ENCODE measurements at places on chromosomes 16 and 17.

- DNase-seq = no peak
Measured at GRCh38 chr16:67461600-67462278, 19.2 kb downstream of the ATP6V0D1 start.

DNA sequence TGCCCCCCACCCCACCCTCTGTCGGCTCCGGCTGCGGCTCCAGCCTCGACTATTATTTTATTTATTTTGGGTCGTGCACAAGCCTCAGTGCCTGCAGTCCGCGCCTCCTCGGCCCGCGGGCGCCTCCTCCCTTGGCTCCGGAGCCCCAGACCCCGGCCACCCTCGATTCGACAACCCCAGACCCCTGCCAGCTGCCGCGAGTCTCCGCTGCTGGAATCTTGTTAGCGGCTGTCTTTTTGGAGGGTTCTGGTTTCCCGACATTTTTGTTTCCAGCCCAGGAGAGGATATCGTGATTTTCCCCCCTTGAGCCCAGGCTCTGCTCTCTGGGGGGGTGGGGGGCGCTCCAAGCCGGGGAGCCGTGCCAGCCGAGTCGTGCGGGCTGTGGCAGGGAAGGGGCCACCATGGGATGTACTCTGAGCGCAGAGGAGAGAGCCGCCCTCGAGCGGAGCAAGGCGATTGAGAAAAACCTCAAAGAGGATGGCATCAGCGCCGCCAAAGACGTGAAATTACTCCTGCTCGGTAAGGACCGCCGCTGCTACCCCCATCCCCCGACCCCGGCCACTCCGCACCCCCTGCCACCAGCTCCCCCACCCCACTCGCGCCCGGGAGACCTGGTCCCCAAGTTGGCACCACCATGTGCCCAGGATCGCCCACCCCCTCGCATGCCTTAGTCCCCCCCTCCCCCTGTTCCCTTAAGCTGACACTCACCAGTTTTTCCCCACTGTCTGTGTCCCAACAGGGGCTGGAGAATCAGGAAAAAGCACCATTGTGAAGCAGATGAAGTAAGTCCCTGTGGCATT is 746 bp downstream of the GNAO1 start:
- no peak for DNase-seq

- no peak for DNase-seq
Measured at GRCh38 chr17:78416791-78417530, 38.5 kb downstream of the PGS1 start.

DNA sequence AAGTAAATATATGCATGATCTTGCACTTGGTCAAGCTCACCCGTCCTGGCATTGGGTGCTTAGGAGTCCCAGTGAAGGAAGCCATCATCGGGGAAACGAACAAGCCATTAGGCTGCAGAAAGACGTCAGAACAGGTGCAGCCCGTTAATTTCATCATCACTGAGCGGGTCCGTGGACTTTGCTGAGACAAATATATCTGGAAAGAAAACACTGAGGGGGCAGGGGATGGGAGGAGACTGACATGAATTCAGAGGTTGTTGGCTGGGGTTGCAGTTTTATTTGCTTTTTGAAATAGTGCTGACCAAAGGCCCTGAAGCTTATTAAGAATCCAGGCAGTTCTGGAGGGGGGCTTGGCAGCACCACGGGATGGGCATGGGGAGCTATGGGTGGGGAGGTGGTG is 207.2 kb downstream of the ENGASE start:
- DNase-seq = no peak

DNA sequence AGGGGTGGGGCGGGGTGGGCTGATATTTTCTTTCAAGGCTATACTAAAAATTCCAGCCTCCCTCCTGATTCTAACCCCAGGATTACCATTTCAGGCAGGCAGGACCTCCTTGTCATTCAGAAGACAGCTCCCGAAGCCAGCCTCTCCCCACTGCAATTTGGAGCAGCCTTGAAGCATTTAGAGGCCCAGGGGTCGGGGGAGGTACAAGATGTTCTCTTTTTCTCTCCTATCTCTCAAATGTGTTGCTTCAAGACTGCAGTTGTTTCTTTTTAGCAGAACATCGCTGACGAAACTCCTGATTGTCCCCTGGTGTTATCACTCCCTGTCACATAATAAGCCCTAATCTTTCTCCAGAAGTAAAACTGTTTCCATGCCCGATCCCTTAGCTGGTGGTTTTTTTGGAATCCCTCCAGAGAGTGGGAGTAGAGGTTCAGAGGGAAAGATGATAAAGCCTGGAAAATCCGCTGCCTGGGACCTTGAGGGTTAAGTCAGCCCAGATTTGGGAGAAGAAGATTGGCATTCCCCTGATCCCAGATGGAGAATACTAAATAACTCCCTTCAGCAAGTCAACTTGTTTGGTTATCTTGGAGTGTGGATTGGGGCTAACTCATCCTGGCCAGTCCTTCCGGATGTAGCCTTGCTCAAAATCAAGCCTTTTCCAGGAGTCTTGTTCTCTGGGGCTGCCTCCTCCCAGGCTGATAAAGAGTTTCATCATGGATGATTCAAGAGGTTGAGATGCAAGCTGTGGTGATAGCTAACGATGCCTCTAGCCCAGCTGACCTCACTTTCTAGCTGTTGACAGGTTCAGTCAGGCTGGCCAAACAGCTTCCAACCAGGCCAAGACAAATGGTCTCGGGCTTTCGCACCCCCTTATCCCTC is 71.3 kb downstream of the SOX9 start:
- peak; percentile 55 for DNase-seq

- no peak for DNase-seq
Measured at GRCh38 chr17:31888124-31888523, 13.4 kb downstream of the UTP6 start.

DNA sequence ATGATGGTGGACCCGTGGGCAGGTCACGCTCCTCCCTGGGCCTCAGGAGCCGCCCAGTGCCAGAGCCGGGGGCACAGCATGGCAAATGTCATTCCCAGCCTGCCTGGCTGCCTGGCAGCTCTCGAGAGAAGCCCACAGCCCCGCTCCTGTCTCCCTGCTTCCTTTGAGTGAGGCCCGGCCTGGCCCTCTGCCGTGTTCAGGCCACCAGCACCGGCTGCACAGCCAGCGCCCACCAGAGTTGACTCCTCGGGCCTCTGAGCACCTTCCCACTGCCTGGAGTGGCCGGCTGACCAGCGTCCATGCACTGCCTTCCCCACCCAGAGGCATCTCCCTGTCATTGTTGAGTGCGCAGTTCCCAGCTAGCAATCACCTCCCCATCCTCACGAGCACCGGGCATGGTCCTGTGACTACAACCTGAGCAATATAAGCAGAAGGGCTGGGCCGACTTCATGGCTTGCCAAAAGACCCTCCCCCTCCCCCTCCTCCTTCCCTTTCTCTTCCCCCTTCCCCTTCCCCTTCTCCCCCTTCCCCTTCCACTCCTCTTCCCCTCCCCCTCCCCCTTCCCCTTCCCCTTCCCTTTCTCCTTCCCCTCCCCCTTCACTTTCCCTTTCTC is 11.9 kb upstream of the SLC38A10 start:
- no peak for DNase-seq

DNA sequence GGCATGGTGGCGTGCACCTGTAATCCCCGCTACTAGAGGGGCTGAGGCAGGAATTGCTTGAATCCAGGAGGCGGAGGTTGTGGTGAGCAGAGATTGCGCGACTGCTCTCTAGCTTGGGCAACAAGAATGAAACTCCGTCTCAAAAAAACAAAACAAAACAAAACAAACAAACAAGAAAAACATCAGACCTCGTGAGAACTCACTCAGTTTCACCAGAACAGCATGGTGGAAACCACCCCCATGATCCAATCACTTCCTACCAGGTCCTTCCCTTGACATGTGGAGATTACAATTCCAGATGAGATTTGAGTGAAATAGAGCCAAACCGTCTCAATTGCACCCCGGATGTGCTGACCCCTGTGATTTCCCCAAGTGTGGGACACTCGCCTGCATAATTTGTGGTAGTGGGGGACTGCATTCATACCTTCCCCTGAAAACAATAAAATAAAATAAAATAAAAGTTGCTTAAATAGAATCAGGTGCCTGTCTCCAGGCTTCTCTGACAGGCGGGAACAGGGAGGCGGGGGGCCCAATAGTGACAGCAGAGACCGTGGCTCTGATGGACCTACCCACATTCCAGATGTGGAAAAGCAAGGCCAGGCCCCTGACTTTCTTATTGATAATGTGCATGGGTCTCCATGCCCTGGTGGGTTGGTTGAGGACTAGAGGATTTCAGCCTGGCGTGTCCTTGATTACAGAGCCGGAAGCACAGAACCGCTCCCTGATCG is 13.1 kb downstream of the ZSCAN10 start:
- DNase-seq = no peak

GRCh38 chr17:10018461-10018891 is 113.4 kb upstream of the RCVRN start:
- no peak for DNase-seq

GRCh38 chr16:11047939-11048800 is 103.8 kb downstream of the CLEC16A start:
- DNase-seq = no peak

GRCh38 chr16:27181019-27181790 is 22.1 kb upstream of the KDM8 start:
- DNase-seq = no peak

DNA sequence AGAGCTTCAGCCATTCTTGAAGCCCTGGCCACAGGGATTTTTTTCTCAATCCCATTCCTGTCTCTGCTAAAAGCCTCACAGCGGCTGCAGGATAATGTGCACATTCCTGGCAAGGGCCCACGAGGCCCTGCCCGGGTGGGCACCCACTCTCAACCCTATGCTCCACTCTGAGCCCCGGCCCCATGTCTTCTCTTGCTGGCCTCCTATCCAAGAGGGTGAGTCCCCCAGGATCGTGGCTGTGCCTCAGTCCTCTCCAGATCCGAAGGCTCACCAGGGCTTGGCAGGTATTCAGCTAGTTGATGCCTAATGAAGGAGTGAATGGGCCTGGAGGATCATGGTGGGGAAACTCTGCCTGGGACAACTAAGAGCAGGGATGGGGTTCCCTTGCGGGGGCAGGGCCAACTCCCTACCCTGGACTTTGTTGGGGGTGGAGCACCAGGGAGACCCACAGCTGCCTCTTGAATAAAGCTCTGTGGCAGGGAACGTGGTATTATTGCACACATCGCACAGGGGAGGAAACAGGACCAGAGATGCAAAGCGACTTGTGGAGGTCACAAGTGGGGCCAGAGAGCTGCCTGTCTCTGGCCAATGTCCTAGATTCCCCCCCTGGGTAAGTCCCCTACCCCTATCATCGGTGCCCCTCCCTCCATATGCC is 5.4 kb downstream of the ARHGAP27 start:
- DNase-seq = no peak

DNA sequence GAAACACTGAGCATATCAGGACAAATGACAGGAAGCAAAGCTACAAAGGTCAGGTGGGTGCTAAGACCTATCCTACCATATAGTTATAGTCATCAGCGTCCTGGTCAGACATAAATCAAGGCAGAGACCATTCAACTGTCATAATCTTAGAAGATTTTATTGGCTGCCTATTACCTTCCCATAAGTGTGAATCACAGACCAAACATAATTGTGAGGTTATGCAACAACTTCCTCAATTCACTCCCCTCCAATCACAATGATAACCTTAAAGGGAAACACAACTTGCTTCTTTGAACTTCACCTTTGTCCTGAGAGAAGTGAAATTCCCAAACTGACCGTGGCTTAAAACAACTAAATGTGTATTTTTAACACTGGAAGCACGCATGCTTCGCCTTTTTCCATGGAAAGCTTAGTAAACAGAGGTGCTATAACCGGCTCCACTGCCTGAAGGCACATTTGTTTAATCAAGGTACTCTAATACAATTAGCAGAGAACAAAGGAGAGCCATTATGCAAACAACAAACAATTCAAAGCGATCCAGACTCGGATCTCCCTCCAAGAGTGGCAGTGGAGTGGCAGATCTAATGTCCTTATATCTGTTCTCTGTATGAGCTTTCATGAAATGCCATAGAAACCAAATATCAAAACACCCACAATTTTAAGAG is 84.9 kb downstream of the TMEM114 start:
- no peak for DNase-seq

- DNase-seq = no peak
Measured at GRCh38 chr16:47928008-47928407, 227.8 kb downstream of the ABCC12 start.

GRCh38 chr16:20415541-20415940 is 6.2 kb downstream of the ACSM5 start:
- no peak for DNase-seq

- no peak for DNase-seq
Measured at GRCh38 chr17:78138204-78139060, 7.8 kb upstream of the C17orf99 start.

GRCh38 chr16:75226550-75227360 is 8.0 kb downstream of the CTRB1 start:
- no peak for DNase-seq

DNA sequence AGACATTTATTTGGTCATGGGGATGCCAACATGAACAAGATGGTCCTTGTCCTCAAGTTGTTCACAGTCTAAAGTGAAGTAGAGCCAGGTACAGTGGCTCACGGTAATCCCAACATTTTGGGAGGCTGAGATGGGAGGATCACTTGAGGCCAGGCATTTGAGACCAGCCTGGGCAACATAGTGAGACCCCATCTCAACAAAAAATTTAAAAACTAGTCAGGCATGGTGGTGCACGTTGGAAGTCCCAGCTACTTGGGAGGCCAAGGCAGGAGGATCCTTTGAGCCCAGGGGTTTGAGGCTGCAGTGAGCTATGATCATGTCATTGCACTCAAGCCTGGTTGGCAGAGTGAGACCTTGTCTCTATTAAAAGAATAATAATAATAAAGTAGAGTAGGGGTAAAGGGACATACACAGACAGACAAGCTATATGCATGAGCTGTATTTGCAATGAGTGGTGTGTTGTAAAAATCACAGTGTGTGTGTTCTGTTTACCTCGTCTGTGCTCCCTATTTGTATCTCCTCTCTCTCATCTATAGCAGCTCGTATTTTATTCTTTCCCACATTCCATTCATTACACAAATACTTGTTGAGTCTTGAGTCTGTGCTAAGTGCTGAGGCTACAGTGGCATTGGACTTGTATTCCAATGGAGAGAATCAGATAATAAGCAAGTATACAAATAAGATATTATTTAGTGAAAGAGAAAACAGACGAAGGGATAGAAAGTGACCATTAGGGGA is 73.9 kb upstream of the DHX40 start:
- no peak for DNase-seq

GRCh38 chr17:64015447-64015846 is 5.0 kb downstream of the ICAM2 start:
- no peak for DNase-seq

GRCh38 chr16:49858200-49859124 is 2.5 kb upstream of the ZNF423 start:
- DNase-seq = peak; percentile 19

Data from T1000 (cell line).